ENCODE measurements at places on chromosomes 2 and 18.
A peak's percentile ranks its signal among the peaks of the same experiment; 100 is the strongest.

DNA sequence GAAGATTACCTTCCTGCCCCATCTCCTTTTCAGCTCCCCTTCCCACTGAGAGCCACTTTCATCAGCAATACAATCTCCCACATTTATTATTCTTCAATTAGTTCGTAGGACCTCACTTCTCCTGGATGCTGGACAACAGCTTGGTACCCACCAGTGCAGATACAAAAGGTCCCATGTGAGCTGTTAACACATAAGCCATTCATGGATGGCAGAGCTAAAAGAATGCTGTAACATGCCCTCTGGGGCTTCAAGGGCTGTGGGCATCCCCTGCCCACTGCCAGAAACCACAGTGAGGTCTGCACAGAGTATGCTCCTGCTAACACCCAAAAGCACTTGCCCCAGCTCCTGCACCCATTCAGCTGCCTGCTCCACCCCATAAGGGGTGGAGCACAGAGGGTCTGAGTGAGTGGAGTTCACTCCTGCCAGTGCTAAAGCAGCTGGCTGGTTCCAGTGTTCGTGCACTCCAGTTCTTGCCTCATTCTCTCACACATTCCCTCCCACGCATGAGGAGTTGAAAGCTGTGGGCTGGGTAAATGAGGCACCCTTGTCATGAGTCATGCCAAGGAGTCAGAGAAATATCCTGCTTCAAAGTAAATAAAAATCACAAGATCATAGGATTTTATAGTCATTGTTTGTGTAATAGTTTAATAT lies 305.9 kb upstream of the TMEFF2 start:
- no peak for DNase-seq

DNA sequence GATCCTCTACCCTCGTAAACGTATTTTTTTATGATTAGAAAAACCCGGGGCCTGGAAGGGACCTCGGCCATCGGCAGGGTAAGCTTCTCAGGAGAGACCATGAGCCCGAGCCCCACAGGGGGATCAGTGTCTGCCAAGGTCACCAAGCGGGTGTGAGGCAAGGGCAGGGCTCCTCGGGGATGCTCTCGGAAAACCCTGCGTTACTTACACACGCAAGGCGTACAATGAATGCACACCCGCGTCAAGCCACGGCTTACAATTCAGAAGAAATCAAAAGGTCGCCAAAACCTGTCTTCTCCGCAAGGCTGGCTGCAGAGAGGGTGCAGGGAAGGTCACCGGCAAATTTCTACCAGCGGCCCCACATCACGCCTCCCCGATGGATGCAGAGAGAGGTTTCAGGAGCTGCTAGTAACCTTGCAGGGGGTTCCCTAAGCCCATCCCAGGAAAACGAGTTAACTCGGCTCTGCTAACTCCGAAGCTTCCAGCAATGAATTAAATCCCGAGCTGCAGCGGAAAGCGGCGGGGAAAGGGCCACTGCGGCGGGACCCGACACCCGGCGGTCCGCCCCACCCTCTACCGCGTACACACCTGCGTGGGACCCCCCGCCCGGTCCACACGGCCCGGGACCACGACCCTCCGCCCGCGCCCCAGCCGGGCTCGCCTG lies 638 bp downstream of the ST3GAL5 start:
- peak; percentile 79 for DNase-seq

DNA sequence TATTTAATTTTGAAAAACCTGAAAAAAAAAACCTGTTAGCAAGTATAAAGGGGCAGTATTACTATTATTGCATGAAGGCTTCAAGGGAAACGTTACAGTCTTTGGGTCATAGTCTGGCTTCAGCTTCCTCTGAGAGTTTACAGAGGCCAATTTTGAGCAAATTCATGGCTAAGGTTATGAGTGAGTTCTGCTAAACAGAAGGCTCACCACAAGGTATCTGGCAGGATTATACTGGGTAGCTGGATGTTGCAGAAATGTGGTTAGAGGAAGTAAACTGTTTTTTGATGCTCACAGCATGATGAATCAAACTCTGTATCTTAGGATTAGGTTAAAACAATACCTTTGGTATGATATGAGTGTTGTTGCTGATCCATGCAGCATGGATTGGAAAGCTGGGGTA lies 9.3 kb downstream of the MRPL19 start:
- no peak for DNase-seq

- DNase-seq, result no peak
These were observed 53.5 kb upstream of the ZDBF2 start for GRCh38 chr2:206220997-206221396.

DNA sequence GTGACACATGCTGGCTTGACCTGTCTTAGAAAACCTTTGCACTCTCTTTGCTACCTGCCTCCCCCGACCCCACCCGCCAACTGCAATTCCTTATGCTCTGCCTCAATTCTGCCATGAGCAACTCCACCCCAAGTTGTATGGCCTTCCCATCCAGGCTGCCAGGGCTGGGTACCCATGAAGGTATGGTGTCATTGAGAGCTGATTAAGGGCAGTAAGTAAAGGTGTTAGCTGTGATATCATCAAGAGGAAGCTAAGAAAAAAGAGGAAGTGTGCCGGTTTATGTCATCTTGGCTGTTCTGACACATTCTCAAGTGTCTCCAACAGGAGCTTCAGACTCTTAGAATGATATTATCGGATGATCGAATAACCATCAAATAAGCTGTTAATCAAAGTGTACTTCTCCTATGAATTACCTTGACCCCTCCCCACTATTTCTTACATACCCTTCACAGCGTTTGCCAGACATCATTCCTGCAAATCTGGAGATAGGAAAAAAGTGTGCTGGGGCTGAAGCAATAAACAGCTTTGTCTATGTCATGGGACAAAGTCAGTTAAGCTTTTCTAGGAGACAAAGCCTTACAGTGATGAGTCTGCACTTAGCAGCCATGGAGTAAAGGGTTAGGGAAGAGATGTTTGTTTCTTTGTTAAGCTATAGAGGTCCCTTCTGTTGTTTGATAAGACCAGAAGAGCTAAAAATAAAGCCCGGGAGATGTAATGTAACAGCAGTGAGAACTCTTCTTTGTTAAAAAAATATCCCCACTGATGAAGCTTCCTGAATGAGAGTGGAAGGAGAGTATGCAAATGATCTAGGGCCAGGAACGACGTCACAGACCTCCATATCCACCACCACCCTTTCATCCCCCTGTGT lies 40.4 kb upstream of the SMAD2 start:
- DNase-seq, result no peak

GRCh38 chr2:66982766-66983165 lies 414.4 kb upstream of the ETAA1 start:
- DNase-seq, result no peak

DNA sequence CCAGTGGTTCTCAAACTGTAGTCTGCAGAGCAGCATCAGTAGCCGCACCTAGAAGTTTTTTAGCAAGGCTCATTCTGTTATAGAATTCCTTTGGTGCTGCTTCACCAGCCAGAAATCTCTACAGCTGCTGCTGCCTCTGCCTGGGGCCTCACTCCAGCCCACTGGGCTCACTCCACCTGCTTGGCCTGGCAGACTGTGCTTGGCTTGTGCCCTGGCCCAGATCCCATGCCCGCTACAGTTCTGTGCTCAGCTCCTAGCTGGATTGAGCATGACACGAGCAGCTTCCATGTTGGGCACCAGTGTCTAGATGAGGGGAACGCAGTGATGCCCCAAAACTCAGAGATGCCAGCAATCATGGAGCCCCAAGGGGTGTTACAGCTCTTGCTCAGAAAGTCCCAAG lies 22.6 kb downstream of the MAPK4 start:
- no peak for DNase-seq

DNA sequence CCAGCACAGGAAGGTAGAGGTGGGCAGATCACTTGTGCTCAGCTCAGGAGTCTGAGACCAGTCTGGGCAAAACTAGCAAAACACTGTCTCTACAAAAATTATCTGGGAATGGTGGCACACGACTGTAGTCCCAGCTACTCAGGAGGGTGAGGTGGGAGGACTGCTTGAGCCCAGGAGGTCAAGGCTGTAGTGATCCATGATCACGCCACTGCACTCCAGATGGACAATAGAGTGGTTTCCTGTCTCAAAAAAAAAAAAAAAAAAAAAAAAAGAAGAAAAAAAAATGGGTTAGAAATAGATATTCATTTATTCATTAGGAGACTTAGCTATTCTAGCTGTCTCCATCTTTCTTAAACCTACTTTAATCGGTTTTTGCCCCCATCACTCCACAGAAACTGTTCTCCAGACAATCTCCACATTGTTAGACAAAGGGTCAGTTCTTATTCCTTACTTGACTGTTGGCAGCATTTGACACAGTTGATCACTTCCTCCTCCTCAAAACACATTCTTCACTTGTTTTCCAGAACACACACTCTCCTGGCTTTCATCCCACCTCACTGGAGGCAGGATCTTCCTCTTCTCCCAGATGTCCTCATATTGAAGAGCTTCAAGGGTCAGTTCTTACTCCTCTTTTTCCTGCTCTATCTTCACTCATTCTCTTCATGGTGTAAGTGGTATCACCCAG lies 103.1 kb downstream of the DTNB start:
- no peak for DNase-seq

DNA sequence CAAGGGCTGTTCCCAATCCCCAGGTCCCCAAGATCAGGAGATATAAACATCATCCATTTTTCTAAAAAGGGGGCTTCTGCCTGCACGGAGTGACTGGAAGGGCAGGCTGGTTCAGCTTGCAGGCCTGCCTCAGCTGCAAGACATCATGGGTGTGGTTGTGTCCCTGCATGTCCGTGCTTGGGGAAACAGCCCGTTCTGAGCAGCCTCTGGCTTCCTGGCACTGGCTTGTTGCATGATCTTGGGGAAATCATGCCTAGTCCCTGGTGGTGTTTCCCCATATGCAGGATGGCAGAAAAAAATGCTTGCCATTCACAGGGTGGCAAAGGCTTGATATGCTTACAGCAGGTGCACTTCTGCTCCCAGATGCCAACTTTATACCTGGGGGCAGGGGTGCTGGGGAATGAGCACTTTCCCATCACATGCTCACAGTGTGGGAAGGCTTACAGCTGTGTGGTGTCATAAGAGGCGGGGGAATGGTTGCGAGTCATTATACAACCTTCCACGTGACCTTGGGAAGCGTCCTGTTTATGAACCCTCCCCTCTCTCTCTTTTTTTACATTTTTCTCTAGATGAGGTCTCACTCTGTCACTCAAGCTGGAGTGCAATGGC lies 7.2 kb downstream of the PCARE start:
- no peak for DNase-seq

- DNase-seq, result no peak
These were observed 115.7 kb upstream of the LRATD1 start for GRCh38 chr2:14516844-14517243.

DNA sequence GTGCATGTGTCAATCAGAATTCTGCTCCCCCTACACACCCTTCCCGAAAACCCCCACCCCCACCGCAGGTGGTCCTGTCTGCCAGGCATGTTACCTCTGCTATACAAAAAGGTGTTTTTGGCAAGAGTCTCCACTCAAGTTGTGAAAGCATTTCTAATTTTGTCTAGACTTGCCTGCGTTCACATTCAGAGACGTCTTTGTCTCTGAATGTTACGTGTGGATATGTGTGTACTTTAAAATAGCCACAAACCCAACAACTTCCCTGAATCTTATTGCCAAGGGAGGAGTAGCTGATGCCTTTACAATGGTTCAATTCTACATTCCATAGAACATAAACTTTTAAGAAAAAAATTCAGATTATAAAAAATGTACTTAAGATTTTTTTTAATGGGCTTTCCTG lies 66.6 kb downstream of the ITGA4 start:
- DNase-seq, result no peak

DNA sequence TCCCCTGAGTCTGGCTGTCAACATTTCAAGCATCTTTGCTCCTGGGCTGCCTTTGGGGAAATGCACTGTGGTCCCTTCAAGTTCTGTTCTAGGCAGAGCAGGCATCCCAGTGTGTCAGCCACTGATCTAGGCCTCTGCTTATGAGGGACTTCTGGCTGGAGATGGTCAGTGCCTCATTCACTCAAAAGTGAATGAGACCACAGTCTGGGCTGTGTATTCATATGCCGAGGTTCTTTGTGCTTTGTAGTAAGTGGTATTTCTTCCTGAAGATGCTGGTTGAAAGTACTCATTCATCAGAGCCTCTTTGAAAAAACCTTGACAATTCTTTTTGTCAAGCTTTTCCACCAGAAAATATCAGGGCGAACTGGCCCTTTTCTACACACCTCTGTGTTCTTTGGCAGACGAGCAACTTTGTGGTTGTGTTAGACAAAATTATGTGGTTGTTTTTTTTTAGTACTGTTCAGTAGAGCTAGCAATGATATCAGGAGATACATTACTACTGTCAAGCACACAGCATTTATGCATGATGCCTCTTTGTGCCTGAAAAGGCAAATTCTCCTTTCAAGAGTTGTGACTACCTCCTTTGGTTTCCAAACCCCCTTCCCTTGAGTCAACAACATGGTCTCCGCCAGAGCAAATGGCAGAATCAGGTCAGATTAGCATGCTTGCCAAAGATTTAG lies 510.9 kb upstream of the NRP2 start:
- no peak for DNase-seq

GRCh38 chr2:66145490-66145889 lies 289.4 kb upstream of the MEIS1 start:
- DNase-seq, result no peak

DNA sequence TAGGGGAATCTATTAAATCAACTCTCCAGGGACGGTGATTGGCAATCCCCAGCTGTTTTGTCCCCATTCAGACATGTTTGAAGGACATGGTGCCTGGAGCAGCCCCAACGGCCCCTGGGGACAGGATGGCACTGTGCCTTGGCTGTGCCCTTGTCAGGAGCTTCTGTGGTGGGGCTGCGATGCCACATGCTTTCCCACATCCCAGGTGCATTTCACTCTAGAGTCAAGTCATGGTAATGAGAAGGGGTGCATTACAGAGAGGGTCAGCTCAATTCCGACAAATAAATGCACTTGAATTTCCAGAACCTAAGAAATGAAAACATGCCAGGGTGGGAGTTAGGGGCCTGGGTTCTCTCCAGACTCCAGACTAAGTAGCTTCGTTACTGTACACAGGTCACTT lies 289.4 kb upstream of the PXDN start:
- DNase-seq, result no peak
